GM23338 (cell line): ENCODE measurements at places on chromosomes 2 and 18. TPM values are rescaled to one million over a fixed set of nuclear protein-coding genes. Genes with fewer than 3 reads are reported as not detected.

The CHRNG gene
- not detected in 2 replicates for total RNA-seq

The PID1 gene
- 2.4 and 4.0 TPM in 2 replicates for total RNA-seq

The KIF1A gene
- 183 and 214 TPM in 2 replicates for total RNA-seq

The SNRPD1 gene
- total RNA-seq: 35.7 and 37.5 TPM in 2 replicates

The ALLC gene
- total RNA-seq: not detected in 2 replicates

The RNF144A gene
- total RNA-seq: 12.5 and 14.7 TPM in 2 replicates

The ATP8B1 gene
- total RNA-seq: 3.0 and 3.9 TPM in 2 replicates

The TRABD2A gene
- 12.1 and 15.7 TPM in 2 replicates for total RNA-seq

The IL36A gene
- total RNA-seq: not detected in 2 replicates

The MAIP1 gene
- 36.0 and 59.0 TPM in 2 replicates for total RNA-seq

The RESP18 gene
- not detected in 2 replicates for total RNA-seq

The LYPD6 gene
- total RNA-seq: 10.9 and 12.4 TPM in 2 replicates

DNA sequence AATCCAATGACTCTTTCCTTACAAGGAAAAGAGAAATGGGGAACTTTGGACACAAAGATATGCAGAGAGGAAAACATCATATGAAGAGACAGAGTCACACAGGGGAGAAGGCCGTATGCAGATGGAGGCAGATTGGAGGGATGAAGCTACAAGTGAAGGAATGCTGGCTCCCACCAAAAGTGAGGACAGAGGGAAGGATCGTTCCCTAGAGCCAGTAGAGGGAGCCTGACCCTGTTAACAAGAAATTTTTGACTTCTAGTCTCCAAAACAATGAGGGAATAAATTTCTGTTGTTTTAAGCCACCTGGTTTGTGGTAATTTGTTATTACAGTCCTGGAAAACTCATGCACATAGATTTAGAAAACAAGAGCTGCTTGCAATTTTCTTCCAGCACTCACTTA is 169.3 kb downstream of the PMAIP1 start:
- DNase-seq: peak; percentile 58

DNA sequence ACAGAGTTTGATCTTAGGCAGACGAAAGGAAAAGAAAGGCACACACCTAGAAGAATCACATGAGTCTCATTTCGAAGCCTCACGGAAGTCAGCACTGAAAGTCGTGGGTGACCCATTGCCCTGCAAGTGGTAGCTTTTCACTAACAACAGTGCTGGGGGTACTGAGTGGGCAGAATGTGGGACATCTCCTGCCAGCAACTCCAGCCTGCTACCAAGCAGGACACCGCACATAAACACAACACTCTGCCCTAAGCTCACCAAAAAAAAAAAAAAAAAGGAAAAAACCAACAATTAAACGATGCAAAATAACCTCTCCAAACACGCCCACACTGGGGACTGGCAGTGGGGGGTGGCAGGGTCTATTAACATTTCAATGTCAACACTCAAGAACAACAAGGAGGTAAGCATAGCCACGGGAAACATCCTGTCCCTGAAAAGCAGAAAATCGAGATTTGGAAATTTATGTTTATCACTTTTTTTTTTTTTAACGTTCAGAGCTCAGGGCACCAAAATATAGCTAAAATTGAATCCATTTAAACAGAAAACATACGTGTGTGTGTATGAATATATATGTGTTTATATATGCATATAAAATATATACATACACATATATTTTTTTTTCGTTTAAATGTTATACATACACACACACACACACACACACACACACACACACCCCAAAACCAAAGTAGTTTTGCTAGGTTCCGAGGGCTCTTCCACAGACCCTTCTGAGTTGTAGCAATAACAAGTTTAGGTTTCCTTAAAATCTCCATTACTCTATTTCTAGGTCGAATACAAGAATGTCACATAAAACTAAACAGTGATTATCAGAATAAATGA is 2.2 kb downstream of the INO80D start:
- peak; percentile 96 for DNase-seq

DNA sequence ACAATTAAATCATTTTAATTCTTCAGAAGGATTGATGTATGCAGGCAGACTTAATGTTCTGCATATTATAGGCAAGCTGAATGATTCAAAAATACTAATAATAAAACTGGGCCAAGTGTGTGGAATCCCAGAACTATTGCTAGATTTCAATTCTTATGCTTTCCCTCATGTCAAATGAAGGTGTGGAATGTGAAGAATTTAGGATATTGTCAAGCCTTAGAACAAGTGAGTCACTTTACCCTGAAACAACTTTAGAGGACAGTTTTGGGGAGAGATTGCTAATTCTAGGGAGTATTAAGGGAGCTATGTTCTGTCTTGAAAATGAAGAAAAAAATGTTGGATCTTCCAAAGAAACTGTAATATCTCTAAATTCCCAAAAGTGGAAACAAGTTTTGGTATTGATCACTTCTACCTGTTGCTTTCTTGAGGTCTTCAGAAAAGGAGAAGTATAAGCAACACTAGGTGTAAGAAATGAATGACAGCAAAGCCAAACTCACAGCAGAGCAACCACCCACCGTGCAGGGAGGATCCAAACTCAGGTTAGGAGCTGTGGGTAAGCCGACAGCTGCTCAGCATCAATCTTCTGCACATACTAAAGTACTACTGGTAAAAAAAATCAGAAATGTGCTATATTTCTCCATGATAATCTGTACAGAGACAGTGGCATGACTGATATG is 818.1 kb downstream of the SLC4A3 start:
- no peak for DNase-seq

DNA sequence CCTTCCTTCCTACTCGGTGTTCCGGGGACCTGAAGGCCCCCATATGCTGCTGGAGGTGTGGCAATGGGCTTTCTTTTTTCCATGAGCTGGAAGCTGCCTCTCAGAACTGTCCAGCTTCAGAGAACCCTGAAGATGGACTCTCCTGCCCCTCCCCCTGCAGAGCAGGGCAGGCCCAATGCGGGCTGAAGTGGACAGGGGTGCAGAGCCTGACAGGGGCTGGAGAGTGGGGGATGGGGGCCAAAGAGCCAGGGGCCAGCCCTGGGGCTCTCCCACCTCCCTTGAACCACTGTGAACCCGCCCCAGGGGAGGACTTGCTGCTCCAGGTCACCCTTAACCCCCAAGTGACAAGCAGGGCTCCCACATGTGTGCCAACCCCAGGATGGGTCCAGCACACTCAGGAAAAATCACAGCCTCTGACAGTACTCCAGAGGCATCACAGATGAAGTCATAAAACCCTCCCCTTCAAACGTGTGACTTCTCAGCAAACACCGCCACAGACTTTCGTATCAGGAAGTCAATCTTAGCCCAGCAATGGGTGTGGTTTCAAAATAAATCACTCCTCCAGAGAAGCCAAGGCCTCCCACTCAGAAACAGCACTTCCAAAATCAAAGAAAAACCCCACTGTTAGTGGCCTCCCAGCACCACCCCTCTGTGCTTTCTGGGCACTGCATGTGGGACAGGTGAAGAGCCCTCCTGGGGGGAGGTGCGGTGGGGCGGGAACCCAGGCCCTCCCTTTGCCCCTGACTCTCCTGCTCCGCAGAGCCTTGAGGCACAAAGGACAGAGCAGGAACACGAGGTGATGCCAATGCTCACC is 135.8 kb downstream of the HDAC4 start:
- DNase-seq: no peak

GRCh38 chr2:226970362-226970761 is 134.5 kb downstream of the RHBDD1 start:
- DNase-seq: no peak

- DNase-seq: no peak
Measured at GRCh38 chr2:239955087-239955988, 69.8 kb downstream of the NDUFA10 start.

- no peak for DNase-seq
Measured at GRCh38 chr2:95298486-95299111, 1.5 kb downstream of the KCNIP3 start.

DNA sequence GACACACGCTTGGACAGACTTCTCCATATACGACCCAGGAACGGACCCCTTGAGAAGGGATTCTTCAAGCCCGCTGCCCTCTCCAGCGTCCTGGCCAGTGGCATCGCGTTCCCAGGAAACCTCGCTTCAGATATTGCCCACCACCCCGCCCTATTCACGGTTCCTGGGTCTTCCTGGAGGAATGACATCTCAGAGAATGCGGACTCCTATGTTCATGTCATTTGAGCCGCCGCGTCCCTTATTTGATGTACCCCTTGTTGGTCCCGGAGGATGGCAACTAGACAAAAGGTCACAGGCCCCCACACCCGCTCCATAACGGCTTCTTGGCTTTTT is 588 bp upstream of the CCDC93 start:
- DNase-seq: peak; percentile 22

DNA sequence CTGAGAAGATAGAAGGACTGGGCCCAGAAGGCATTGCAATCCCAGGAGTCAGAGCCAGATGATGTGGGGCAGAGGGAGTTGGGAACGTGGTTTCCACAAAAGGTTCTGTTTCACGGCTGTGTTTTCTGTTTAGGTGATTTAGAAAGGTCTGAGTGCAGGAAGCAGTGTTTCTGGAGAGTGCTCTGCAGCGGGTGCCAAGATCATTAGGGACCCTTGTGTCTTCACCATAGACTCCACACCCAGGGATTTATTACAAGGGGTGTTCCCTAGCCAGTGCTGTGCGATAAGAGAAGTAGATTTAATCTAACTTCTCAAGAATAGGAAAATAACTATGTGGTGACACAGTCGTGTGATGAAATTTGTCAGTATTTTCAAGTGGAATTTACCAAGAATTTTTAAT is 221.1 kb upstream of the TPO start:
- DNase-seq: no peak

DNA sequence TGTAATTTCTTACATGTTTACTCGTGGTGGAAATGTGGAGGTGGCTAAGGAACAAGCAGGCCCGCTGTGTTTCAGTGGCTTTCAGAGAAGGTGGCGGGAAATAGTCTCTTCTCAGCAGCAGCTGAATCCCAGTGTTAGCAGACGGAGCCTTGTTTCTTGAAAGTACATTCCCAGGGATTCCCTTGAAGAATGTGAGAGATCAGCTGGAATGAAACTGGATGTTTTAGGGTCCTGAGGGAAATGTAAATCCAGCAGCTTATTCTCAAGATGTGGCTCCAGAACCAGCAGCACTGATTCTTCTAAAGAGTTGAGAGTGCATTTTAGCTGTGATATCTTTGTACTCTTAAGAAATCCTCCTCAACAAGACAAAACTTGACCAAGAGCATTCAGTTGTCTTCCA is 59.1 kb downstream of the CDC42EP3 start:
- no peak for DNase-seq

DNA sequence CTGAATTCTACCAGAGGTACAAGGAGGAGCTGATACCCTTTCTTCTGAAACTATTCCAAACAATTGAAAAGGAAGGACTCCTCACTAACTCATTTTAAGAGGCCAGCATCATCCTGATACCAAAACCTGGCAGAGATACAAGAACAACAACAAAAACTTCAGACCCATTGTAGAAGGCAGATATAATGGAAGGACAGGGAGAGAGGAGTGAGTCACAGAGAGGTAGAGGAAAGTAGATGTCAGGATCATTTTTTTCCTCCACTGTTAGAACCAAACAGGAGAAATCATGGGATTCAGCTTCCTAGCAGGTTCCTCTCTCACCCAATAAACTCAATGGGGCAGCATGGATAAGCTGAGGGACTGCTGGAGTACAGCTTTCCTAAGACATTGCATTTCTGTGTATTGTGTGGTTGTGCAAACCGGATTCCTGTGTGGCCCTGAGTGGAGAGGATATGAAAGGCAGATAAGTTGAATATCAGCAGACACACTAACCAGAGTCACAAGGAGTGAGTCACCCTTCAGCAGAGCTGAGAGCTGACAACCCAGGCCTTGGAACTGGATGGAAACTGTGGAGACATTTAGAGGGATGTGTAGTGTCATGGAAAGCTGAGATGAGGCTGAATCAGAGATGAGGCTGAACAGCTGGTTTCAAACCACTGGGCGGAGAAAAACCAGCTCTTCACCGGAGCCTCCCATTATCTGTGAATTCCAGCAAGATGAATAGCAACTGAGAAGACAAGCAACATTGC is 60.9 kb upstream of the MMADHC start:
- DNase-seq: no peak

DNA sequence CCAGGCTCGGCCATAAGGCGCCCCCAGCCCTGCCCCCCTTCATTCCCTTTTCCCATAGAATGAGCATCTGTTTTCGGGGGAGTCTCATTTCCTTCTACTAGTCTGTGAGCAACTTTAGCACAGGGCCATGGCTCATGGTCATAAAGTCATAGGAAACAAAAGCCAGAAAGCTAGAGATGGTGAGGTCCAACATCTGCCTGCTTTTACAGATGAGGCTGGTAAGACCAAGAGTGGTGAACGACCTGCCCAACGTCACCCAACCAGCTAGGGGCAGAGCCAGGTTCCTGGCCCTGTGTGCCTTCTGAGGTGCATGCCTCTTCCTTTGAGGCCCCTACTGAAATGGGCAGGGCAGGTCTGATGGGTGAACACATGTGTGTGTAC is 212.7 kb downstream of the DYSF start:
- DNase-seq: no peak

- no peak for DNase-seq
Measured at GRCh38 chr2:43370705-43371104, 144.3 kb upstream of the ZFP36L2 start.

- DNase-seq: no peak
Measured at GRCh38 chr2:122145856-122146255, 390.4 kb downstream of the TSN start.

GRCh38 chr2:42053791-42054701 is 6.2 kb downstream of the PKDCC start:
- no peak for DNase-seq

- no peak for DNase-seq
Measured at GRCh38 chr18:9428301-9428706, 47.0 kb upstream of the RALBP1 start.

DNA sequence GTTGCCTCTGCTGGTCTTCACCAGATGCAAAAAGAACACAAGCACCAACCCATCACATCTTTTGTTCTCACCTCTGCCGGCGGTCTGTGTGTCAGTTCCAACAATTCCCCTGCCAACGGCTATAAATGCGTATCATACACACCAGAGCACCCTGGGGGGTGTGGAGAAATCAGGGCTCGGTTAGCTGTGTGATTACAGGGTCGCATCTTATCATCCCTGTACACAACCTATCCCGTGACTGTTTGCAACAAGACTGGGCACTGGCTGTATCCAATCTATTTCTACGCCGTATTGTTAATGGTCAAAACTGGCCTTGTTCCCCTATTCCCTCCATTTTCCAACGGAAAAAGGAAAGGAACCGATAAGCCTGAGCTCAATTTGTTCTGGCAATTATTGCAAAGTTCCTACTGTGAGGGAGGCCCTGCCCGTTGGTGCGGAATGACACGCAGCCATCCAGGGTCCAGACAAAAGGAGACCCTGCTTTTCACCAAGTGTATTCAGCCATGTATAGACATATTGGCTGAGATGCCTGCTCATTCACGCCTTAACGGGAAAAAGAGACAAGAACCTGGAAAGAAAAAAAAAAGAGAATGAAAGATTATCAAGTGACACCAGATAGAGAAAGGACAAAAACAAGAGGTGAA is 136.9 kb downstream of the CDH20 start:
- no peak for DNase-seq

GRCh38 chr2:219230059-219230540 is 494 bp downstream of the ANKZF1 start:
- peak; percentile 80 for DNase-seq

- DNase-seq: peak; percentile 4
Measured at GRCh38 chr2:79771493-79771892, 258.6 kb downstream of the CTNNA2 start.
